ENCODE measurements at places on chromosomes 13 and 19.

- DNase-seq: no peak
Measured at GRCh38 chr13:81394640-81395039, 1053.7 kb upstream of the SPRY2 start.

DNA sequence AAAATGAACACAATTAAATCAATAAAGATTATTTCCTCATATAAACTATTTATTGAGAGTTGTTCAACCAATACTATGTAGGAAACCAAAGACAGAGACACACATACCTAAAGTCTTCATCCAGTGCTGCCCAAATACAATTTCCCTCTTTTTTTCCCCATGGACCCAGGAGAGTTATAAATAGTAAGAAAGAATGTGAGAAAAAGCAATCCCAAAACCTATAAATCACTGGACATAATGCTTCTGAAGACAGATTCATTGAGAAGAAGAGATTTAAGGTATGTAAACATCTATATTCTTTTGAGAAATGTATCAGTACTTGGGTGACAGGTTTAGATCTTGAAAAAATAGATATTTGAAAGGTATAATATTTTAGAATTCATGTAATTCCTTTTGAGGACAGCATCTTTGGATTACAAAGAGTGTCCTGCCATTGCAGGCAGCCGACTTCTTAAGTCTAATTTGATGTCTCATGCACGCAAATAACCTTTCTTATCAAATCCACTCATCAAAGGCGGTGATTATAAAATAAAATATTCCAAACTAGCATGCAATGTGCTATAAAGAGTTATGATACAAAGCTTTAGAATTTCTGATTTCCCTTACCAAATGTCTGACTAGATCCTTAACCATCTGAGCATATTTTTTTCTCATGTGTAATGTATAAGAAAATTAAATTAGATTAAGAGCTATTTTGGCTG is 739.4 kb downstream of the LIG4 start:
- no peak for DNase-seq

DNA sequence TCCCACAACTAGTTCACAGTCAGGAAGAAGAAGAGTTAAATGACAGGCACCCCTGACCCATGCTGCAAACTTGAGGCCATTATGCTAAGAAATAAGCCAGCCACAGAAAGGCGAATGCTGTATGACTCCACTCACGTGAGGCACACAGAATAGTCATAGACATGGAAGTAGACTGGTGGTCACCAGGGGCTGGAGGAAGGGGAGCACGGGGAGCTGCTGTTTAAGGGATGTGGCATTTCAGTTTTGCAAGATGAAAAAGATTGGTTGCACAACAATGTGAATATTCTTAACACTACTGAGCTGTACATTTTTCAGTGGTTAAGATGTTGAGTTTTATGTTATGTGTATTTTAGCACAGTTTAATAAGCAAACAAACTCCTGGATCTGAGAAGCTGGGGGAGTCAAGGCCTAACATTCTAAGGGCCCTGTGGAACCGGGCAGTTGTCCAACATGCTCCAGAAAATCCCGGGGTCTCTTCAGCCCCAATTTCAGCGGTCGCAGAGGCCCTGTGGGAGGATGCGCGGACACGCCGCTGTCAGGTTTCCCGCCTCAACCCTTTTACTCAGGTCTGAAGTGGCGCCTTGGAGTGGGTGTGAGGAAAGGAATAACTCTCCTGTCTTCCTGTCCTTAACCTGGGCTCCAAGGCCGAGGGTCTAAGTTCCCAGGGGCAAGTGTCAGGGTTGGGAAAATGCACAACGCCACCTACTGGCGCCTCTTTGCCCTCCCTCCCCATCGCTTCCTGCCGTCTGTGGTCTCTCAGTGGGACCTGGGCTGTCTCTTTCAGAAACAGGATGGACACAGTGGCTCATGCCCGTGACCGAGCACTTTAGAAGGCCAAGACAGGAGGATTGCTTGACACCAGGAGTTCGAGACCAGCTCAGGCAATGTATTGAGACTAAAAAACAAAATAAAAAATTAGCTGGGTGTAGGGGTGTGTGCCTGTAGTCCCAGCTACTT is 4.4 kb upstream of the TMEM272 start:
- DNase-seq: peak; percentile 18

GRCh38 chr19:28217022-28217421 is 995.9 kb downstream of the UQCRFS1 start:
- DNase-seq: no peak

GRCh38 chr19:39997638-39998216 is 867 bp downstream of the ZNF546 start:
- no peak for DNase-seq

- DNase-seq: no peak
Measured at GRCh38 chr13:31282741-31283455, 83.1 kb downstream of the B3GLCT start.
